ENCODE measurements at places on chromosomes 2 and 18.

DNA sequence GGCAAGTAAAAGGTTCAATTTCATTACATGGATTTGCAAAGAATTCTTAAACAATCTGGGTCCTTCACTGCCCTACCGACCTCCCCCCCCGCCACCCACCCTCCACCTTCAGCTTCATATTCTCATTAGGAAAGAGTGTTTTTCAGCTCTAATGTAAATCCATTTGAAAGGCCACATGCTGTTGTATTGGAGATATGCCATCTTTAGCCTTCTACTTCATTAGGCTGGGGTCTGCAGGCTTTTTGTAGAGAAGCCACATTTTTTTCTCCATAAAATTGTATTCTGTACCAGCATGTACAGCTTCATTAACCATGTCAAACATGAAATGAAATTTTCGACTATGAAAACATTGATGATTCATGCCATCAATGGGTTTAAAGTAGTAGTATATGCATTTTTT lies 42.8 kb upstream of the THUMPD2 start:
- no peak for DNase-seq

DNA sequence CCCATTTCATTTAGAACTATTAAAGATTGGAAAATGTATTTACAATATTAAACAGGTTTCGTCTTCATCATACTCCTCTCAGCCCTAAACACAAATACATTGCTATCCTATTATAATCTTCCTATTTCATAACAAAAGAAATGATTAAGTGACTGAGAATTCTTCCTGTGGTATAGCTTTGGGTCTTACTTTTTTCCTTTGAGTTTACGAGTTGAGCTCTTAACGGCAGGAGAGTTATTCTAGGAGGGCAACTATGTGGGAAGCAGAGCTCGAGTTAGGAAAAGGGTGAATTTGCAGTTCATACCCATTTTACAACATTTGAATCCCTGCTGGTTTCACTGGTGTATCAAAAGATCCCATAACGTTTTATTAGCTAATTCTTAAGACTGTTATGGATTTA lies 105.0 kb downstream of the FIGN start:
- no peak for DNase-seq

DNA sequence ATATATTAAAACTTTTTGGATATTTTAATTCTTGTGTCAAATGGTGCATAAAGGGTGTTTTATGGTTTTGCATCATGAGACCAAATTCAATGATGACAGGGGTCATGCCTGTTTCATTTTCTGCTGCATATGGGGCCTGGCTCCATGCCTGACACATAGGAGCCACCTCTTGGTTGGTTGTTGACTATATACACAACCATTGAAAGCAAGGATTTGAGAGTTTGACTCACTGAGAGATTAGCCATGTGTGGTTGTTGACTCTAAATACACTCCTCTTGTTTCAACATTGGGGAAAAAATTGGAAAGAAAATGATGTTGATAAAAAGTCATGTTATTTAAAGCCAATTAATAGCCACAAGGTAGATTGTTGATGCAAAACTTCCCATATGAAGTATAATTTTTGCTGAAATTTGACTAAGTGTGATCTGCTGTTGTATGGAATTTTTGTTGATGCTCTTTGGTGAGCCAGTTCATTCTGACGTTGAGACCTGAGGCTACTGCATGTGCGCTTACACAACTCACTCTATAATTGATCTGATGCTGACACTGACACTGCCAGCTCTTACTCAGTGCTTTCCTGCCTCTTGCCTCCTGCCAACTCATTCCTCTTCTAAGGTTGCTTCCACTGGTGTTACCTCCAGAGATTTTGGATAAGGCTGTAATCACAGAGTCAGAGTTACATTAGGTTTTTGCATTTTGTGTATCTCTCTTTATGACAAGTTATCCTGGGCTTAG lies 446.2 kb upstream of the SLC14A2 start:
- peak; percentile 2 for DNase-seq

DNA sequence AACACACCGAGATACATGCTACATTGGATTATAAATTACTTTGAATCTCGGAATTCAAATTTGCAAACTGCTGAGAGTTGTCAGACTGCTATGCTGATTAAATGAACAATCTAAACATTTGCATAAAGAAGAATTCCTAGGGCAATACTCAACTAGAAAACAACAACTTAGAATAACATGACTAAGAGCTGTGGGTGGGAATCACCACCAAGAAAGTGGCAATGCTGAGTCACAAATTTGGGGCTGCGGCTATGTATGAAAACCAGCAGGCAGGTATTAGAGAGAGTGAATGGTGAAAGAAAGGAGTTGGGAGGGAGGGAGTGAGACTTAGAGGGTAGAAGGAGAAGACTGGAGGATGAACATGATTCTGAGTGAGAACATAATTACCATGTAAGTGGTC lies 559.5 kb downstream of the PIK3C3 start:
- DNase-seq, result no peak

DNA sequence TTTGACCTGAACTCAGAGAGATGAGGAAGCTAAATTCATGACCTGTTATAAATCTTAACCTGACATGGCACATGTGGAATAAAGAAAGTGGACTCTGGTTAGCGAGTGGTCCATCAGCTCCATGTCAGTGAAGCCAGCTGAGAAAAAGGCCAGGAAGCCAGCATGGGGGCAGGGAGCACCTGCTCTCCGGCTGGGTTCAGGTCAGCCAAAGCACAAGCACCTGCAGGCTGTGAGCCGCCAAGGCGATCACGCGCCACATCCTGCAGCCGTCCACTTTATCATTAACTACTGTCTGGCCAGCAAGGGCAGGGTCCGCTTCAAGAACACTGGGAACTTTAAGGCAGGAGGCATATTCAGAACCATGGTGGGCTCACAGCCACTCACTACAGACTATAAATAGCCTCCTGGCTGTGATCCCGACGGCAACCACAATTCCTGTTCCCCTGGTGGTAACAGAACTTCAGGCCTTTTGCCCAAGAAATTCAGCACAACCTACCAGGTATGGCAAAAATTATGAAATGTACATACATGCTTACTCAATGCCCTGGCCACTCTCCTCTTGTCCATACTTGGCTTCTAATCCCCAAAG lies 35.5 kb downstream of the ACVR1 start:
- no peak for DNase-seq

- no peak for DNase-seq
Observed at GRCh38 chr18:10462597-10462996, 8.2 kb downstream of the APCDD1 start.

DNA sequence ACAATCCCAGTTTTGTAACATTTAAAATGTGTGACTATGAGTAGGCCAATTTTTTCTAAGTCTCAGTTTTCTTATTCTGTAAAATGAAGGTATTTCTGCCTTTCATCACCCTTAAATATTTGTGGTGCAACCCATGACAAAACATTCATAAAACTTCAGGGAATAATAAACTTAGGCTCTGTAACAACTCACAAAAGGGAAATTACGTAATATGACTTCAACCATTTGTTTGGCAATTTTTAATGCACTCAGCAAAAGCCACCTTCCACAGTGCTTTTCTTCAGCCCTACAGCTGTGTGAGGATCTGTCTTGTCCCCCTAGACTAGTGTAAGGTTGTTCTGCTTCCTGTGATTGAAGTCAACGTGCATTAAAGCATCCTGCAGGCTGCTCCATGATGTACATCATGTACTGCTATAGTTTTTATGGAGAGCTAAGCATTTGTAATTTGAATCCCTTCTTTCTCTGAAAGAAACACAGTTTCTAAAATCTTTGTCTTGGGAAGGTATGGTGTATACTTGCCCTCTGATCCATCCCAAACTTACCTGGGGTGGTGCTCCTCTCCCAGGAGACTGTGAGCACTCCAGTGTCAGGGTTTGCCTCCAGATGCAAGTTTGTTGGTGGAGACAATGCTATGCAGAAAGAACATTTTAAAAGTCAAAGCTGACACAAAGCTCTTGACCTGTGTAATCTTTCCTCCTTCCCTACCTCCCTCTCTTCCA lies 39.1 kb downstream of the FN1 start:
- DNase-seq, result no peak

GRCh38 chr2:235592430-235592829 lies 98.6 kb downstream of the AGAP1 start:
- no peak for DNase-seq

DNA sequence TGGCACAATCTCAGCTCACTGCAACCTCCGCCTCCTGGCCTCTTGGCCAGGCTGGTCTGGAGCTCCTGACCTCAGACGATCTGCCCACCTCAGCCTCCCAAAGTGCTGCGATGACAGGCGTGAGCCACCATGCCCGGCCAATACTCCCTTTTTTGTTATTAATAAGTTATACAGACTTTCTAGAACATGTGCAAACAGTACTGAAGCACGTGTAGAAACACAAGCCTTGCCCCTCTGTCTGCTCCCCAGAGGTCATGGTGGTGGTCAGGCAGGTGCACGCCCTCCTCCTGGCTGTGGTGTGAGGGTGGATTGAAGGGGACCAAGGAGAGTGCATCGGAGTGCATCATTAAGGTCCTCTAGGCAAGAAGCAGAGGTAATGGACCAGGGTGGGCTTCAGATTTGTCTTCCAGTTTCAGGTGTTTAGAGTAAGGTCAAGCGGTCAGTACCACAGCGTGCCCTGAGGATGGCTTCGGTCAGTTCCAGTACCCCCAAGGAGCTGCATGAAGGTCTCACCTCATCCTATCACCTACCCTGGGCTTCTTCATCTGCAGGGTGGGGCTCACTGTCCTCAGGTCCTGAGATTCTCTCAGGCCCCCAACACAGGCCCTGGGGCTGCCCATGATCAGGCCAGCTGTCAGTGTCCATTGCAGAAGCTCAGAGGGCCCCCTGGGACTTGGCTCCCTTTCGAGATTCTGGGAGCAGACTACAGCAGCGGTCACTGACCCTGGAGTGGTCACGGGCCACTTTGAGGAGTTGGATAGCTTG lies 124.3 kb downstream of the GLI2 start:
- DNase-seq, result no peak

DNA sequence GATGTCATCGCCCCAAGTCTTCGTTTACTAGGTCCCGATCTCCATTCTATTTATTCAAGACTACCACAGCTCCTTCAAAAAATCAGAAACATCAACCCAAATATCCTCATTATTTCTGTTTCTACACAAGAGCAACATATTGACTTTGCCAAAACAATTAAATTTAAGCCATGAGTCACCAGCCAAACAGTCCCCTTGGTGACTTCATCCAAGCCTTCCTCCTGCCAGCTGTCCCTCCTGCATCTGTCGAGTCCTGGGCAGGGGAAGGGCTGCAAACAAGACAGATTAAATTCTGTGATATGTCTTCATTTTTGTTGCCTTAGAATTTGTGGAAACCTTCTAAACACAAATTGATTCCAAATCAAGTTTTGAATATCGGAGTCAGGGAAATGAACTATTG lies 110.3 kb downstream of the SP3 start:
- no peak for DNase-seq

GRCh38 chr2:16635791-16636699 lies 29.6 kb downstream of the CYRIA start:
- DNase-seq, result no peak

GRCh38 chr18:37309059-37309458 lies 256.5 kb downstream of the CELF4 start:
- no peak for DNase-seq

GRCh38 chr2:197124639-197125390 lies 185.8 kb downstream of the ANKRD44 start:
- no peak for DNase-seq

DNA sequence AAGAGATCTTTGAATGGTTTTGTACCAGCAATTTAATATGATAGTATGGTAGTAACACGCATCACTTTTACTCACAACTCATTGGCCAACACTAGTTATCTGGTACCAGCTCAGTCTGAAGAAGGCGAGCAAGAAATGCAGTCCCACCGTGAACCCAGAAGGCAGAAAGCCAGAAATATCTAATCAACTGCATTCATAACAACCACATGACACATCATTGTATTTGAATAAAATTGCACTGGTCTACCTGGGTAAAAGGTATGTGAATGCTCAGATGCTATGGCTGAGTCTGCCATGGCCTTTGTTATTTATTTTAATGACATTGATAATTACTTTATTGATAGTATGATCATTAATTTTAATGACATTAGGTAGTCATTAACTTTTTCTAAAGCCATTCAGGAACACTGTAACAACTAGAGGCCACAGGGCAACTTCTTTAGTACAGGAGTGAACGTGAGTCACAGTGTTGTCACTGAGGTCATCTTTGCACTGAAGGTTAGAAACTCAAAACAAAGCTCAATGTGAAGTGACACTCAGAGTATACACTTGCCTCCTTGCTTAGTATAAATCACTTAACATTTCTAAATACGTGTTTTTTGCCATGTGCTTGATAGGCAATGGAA lies 475.6 kb upstream of the TNP1 start:
- DNase-seq, result no peak

DNA sequence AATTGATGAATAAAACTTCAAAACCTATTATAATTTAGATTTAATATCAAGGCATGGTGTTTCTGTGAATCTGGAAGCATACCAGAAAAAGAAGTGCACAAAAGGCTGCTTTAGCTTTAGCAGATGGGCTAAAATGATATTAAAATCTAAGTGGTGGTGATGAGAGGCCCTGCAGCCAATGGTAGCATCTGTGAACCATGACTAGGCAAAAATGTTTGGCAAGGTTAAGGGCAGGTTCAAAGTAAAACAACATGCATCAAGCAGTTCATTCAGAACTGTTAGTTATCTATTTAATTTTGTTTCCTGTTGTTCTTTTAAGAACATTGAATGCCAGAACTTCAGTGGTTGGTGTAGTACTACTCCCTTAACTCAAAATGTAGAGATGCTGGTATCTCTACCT lies 1736.9 kb upstream of the CELF4 start:
- DNase-seq, result no peak

DNA sequence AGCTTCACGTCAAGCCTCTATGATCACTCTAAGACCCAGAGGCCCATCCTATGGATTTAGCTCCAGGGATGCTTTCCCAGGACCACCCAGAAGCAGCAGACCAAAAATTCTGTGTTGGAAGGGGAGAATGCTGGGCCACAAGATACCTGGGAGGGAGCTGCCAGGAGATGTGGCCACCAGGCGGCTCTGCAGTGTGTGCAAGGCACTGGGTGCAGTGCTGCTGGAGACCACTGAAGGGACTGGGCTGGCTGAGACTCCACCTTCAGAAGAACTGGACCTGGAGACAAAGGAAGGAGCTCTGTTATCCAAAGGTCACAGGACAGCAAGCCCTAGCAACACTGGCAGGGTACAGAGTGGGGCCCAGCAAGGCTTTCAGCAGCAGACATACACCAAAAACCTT lies 34.0 kb downstream of the KANSL3 start:
- DNase-seq, result no peak

GRCh38 chr2:12929758-12930157 lies 213.0 kb downstream of the TRIB2 start:
- no peak for DNase-seq

DNA sequence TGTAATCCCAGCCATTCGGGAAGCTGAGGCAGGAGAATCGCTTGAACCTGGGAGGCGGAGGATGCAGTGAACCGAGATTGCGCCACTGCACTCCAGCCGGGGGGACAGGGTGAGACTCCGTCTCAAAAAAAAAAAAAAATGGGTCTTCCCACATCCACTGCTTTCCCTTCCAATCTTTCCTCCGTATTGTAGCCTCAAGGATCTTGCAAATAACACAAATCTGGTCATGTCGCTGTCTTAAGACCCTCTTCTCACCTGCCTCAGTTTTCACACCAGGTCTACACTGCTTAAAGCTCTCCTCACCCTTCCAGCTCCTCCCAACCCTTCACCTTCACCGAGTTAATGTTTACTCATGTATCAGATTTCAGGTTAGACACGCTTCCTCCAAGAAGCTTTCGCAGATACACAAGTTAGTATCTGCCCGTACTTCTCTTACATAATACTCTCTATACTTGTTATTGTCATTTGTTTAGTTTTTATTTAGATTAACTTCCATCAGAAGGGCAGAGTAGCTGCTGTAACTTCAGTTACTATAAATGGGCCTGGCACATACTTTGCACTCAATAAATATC lies 1.5 kb downstream of the IER3IP1 start:
- DNase-seq, result no peak

Data from activated CD4-positive, alpha-beta T cell treated with anti-CD3 and anti-CD28 coated beads, Interleukin-10, Interleukin-2, amounts not matched to agents 100 ng/mL and 50 ng/mL, durations not matched to agents 16 hours and 8 hours (primary cell).